Right hindlimb (tissue), 1 donor: ENCODE measurements at places on chromosomes 13 and 19.

DNA sequence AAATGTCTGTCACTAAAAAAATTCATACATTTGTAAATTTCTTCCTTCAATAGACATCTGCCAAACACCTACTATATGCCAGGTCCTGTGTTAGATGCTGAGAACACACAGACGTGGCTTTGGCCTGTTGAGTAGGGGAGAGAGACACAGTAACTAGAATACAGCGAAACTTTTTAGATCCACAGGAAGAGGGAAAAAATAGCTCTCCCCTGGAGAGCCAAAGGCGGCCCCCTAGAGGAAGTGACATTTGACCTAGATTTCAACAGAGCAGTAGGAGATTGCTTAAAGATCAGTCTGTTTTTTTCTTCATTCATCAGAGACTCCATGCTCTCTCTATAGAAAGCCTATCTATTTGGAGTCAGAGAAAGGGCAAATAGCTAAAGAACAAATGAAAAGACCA is 11.3 kb downstream of the LCP1 start:
- DNase-seq: no peak

- no peak for DNase-seq
These were observed 13.6 kb downstream of the SPC24 start for GRCh38 chr19:11141937-11142527.

GRCh38 chr13:65095161-65096082 is 2134.7 kb downstream of the PCDH9 start:
- peak; percentile 37 for DNase-seq

- DNase-seq: no peak
These were observed 6.2 kb upstream of the SPART start for GRCh38 chr13:36352350-36352749.

GRCh38 chr13:24688950-24689349 is 8.7 kb downstream of the ATP12A start:
- DNase-seq: no peak

GRCh38 chr13:80894917-80895316 is 554.0 kb upstream of the SPRY2 start:
- no peak for DNase-seq

- no peak for DNase-seq
These were observed 6.9 kb upstream of the JUNB start for GRCh38 chr19:12784394-12784870.

DNA sequence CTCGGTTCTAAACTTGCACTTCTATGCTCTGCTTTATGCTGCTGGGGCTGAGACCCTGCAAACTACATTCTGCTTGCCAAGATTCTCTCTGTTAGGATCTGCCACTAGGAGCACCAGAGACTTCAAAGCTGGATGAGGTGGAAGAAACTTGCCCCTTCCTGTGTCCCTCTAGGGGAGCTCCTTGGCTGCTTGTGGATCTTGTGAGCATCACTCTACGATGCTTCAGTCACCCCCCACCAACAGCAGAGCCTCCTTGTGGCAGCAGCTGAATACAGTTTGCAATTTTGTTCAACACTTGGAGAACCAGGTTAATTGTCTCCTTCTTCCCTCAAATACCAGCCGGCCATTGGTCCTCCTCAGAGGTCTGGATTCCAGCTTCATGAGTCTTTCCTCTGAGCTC is 310.6 kb downstream of the FGF14 start:
- no peak for DNase-seq

- no peak for DNase-seq
These were observed 83.3 kb downstream of the KCTD15 start for GRCh38 chr19:33879818-33880575.

GRCh38 chr19:13281567-13282291 is 131.5 kb downstream of the IER2 start:
- no peak for DNase-seq

DNA sequence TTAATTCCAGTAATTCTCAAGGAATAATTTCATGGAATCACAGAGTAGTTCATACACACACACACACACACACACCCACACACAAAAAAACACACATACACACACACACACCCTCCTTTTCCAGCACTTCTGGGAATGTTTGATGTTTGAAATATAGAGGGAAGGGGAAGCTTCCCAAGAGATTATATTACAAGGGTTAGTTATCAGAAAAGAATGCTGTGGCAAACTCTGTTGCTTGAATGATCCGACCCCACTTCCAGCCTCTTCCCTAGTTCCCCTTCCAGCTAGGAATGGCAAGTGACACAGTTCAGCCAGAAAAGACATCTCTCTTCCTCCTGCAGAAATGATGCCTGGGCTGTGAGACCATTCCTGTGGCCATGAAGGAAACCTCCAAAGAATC is 49.9 kb downstream of the KCTD12 start:
- no peak for DNase-seq

DNA sequence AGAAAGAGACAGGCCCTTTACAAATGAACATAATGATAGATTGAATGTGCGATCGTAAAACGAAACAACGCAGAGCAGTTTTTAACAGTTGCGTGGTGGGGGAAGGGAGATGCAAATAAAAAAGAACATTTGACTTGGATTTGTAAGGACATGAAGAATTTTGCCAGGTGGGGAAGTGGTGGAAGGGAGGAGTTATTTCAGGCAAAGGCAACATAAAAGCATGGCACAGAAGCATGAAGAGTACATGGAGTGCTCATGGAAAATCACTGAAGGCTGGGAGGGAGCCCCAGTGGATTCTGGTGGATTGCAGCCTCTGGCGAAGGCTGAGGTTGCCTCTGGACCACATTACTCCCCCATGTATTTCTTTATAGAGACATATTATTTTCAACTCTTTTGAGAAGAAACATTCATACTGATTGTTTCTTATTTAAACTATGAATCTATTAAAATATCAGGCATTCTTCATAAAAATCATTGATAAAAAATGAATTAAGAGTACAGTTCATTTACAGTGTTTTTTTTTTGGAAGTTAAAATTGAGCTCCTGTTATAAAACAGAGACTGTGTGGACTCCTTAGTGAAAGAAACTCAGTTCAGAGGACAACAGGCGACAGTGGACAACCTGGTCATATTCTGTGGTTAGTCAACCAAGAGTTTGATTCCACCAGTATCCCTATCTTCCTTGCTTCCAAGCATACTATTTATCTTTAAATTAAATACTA is 57.5 kb downstream of the STARD13 start:
- DNase-seq: no peak

DNA sequence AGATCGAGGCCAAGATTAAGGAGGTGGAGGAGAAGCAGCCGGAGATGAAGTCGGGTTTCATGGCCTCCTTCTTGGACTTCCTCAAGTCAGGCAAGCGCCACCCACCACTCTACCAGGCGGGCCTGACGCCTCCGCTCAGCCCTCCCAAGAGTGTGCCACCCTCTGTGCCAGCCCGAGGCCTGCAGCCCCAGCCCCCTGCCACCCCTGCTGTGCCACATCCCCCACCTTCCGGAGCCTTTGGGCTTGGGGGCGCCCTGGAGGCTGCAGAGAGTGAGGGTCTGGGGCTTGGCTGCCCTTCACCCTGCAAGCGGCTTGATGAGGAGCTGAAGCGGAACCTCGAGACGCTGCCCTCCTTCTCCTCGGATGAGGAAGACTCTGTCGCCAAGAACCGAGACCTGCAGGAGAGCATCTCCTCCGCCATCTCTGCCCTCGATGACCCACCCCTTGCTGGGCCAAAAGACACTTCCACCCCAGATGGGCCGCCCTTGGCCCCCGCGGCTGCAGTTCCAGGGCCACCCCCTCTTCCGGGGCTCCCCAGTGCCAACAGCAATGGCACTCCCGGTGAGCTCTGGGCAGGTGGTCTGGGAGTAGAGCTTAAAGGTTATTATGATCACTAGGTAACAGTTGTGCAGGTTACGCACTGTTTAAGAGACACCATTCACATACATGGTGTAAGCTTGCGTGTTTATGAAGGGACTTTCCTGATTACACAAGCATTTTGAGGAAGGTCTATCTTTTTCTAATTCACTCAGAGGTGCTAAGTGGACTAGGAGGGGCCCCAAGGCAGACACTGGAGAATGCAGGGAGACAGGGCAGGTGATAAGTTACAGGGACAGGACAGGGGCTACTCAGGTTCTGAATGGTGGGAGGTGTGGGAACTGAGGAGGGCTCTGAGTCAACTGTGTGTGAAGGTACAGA is 8.7 kb downstream of the PRR12 start:
- no peak for DNase-seq

DNA sequence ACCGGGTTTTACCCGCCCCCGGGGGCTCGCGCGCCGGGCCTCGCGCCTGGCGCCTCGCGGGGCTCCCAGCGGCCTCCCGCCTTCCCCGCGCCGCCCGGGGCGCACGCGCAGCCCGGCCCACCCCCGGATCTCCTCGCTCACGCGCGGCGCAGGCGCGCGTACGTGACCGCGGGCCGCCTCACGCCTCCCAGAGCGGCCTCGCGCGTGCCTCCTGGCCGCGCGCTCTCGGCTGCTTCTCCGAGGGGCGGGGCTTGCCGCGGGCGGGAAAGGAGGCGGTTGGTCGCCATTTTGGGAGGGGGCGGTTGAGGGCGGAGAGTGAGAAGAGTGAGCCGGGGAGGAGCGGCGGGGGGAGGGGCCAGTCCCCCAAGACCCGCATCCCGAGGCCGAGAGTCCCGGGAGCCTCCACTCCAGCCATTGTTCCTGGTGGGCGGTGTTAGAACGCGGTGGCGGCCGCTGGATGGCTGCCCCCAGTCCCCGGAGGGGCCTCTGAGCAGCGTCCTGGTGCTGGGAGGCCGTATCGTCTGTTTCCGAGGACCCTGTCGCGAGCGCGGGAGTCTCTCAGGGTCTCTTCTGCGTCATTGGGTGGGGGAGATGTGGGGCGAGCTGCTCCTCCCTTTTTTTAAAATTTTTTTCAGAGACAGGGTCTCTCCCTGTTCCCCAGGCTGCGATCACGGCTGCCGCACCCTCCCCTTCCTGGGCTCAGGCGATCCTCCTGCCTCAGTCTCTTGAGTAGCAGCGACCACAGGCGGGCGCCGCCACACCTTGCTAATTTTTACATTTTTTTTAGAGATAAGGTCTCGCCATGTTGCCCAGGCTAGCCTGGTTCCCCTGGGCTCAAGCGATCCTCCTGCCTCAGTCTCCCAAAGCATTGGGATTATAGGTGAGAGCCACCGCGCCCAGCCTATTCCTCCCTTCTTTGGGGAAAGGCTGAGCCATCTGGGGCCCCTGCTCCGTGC is at the start of gene ZNF541:
Gene ZNF541, minus strand, starts transcription at position 78 of the 956 bp plus-strand sequence. CDS start 17,292 bp downstream, outside the sequence.
- DNase-seq: peak; percentile 74

DNA sequence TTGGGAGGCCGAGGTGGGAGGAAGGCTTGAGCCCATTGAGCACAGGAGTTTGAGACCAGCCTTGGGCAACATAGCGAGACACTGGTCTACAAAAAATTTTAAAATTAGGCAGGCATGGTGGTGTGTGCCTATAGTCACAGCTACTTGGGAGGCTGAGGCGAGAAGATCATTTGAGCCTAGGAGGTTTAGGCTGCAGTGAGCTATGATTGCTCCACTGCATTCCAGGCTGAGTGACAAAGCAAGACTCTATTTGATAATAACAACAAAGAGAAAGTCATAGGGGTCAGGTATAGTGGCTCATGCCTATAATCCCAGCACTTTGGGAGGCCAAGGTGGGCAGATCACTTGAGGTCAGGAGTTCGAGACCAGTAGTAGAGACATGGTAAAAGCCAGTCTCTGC is 4.6 kb upstream of the SLC44A2 start:
- DNase-seq: no peak

DNA sequence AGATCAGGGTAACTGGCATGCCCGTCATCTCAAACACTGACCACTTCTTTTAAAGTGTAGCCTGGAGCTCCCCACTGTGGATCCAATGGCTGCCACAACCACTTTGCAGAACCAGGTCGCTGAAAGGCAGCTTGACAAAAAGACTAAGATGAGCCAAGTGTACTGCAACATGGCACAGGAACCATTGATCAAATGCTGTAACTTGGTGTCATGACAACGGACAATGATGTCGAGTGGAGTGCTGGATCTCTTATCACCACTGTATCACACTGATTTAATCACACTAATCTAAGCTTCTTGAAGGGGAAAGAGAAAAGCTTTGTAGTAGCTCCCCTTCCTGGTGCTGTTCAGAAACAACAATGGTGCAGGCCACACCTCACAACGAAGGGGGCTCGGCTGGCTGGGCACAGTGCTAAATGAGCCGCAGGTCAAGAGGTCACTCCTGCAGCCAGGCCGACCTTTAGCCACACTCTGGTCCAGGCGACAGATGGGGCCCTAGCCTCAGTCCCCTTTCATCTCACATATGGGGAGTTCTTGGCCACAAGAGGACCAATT is 2.2 kb upstream of the TNFRSF19 start:
- DNase-seq: no peak

GRCh38 chr19:5953680-5954213 is 24.2 kb downstream of the RANBP3 start:
- DNase-seq: no peak

DNA sequence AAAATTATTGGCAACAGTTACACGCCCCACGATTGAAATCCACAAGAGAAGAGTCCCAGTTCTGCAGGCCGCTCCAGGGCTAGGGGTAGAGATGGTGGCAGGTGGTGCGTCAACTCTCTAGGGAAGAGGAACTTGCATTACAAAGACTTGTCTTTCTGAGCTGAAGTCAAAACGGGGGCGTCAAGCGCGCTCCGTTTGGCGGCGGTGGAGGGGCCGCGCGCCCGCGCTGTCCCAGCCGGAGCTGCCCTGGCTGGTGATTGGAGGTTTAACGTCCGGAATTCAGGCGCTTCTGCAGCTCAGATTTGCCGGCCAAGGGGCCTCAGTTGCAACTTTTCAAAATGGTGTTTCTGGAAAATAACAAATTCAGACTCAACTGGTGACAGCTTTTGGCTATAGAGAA is 38.9 kb downstream of the SOX1 start:
- no peak for DNase-seq

DNA sequence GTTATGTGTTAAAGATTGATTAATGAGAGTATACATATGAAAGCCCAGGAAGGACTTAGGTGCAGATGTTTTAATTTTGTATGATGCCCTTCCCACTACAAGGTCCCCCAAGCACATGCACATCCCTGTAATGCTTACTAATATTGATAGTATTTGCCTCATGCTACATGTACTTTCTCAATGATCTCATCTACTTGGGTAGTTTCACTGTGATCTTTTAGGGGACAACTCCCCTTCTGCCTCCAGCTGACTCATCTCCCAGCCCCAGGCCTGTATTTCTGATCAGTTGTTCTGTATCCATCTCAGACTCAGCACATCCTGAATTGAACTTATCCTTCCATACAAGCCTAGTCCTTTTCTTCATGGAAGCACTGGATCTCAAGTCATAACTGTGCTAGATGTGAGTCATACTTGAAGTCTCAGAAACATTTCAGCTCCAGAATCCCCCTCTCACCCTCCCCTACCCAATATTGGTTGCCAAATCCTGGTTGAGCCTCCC is 49.4 kb upstream of the INTS6 start:
- no peak for DNase-seq

- DNase-seq: no peak
These were observed 653.8 kb downstream of the PCDH9 start for GRCh38 chr13:66576381-66576780.

GRCh38 chr13:110600980-110601379 is 14.4 kb upstream of the NAXD start:
- no peak for DNase-seq
